Stimulated activated naive CD8-positive, alpha-beta T cell treated with anti-CD3 and anti-CD28 coated beads, Interleukin-15, amount 100 ng/mL, for 72 hours (primary cell): ENCODE measurements at places on chromosomes 3 and 15.
A peak's percentile ranks its signal among the peaks of the same experiment; 100 is the strongest.

DNA sequence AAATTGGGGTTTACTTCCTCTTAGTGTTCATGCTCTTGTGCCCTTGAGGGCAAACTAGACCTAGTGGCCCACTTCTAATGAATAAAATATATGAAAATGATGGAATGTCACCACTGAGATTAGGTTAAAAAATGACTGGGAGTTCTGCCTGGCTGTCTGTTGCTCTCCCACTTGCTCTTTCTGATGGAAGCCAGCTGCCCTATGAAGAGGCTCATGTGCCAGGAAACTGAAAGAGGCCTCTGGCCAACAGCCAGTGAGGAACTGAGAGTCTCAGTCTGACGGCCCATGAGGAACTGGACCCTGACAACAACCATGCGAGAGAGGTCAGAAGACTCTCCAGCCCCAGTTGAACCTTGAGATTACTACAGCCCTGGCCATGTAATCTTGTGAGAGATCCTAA, 107.1 kb upstream of the FHIT start:
- no peak for DNase-seq

- peak; percentile 1 for DNase-seq
These were observed 253.2 kb upstream of the LRTM1 start for GRCh38 chr3:55180936-55181535.

DNA sequence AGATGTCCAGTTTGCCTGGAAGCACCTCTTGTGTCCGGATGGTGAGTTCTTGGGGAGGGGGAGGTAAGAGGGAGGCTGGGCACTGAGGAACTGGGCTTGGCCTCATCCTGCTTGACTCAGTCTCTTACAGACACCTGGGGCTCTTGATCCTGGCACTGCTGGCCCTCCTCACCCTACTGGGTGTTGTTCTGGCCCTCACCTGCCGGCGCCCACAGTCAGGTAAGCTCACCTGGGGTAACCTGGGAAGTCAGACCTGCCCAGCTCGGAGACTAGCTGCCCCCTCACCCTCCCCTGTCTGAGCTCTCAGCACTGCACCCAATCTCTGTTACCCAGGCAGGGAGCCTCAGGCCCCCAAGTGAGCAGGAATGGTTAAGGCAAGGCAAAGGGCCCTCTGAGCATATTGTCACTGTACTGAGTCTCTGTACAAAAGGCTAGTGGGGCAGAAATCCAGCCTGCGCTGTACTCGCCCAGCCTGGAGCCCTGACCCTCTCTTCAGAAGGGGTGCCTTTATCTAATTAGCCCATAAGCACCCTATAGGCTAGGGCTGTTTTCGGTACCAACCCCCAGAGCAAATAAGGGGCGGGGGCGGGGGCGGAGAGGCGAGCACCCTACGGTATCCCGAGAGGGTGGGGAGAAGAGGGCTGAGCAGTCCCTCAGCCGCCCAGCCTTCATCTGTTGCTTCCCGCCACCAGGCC, 2.2 kb upstream of the IL17RC start:
- no peak for DNase-seq

DNA sequence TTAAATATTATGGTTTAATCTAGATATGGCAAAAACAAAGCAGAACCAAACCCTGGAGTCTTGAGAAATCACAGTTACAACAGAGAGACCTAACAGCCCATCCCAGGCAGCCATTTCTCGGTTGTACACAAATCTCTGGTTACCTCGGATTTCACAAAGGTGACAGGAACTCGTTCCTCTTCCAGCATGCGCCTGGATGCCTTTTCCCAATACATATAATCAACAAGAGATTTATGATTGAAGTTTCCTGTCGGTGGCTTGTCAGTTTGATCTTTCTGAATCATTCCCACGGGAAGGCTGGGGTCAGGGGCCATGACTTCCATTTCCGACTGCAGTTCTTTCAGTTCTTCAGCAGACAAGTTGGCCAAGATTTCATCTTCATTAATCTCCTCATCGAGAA, 445 bp downstream of the LMOD3 start:
- no peak for DNase-seq

GRCh38 chr3:70647094-70647493, 334.7 kb upstream of the MDFIC2 start:
- DNase-seq: no peak

DNA sequence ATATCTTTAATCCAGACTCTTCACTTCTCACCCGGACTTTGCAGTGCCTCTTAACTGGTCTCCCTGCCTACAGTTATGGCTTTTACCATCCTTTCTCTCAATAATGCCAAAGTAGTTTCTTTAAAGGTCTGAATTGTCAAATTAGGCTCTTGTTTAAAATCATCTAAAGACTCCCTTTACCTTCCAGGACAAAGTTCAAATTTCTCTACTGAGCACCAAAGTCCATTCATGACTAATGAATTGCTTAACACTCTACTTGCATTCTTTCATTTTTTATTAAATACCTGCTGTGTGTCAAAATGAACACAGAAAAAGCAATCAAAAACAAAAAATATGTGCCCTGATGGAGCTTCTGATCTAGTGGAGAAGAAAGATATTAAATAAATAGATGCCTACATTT, 472.4 kb upstream of the UBE2E2 start:
- DNase-seq: no peak

- no peak for DNase-seq
These were observed 8.3 kb downstream of the POLG start for GRCh38 chr15:89326316-89326715.

- no peak for DNase-seq
These were observed 9.8 kb downstream of the AGBL1 start for GRCh38 chr15:86089422-86089821.

GRCh38 chr15:96972201-96972600, 641.7 kb downstream of the NR2F2 start:
- DNase-seq: no peak
